ENCODE measurements at places on chromosomes 7 and 10.

DNA sequence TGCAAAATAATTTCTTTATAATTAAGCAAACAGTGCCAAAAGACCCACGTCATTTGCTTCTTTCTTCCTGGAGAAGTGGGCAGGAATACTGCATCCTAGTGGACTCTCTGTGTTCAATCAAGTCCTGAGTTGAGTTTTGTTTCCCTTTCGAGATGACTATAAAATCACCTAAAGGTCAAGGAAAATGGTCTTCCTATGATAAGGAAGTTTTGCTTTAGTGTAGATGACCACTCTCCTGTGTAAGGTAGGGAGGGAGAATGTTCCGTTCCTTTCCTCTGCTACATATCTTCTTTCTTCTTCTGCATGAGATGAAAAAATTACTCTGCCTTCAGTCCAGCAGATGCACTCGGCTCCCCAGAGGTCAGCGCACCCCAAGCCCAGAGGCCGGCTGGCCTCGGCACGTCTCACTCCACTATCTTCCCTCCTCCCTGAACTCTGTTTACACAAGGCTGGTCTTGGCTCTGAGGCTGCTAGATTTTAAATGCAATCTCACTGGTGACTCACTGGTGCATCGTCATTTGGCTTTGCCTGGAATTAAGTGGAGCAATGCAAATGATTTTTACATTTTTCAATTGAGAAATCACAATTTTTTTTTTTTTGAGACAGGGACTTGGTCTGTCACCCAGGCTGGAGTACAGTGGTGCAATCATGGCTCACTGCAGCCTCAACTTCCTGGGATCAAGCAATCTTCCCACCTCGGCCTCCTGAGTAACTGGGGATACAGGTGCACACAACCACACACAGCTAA lies 18.6 kb upstream of the VDAC2 start:
- no peak for DNase-seq

DNA sequence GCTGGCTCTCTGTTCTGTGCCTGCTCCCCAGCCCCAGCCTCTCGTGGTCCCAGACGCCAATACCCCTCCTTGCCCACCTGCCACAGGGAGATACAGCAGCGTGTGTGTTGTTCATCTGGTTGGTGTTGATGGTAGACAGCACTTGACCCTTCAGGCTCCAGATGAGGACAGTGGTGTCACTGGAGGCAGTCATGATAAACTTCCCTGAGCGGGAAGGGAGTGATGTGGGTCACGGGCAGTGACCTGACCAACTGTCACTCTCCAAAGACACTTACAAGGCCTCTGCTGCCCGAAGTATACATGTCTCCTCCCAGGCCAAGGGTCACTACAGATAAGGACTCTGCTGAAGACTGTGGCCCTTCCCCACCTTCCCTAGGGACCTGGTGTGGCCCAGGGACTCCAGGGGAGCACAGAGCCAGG lies 5.6 kb downstream of the TBL2 start:
- DNase-seq: no peak

DNA sequence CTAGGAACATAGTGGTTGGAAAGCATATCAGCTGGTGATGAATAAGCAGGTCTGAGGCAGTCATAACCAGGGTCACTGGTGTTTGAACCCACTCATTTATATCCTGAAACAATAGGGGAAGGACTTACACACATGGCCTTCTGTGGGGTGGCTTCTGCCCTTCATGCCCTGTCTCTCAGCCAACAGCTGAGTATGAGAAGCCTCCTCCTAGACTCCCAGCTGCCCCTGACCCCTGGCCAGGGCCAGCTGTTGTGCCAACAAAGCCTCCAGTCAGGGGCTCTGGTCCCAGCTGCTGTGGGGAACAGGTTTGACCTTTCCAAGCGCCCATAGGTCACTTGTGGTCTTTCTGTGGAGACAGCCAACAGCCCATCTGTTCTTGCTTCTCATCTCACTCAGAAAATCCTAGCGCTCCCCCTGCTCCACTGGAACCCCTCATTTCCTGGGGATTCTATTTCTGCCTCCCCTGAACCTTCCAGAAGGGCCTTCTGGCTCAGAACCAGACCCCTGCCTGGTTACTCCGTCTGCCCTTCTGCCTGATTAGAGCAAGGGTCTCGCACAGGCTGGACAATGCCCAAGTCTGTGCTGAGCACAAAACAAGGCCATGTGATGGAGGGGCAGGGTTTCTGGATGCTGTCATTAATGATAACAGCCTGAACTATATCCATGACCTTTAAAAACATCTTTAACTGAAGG lies 9.7 kb upstream of the PURB start:
- no peak for DNase-seq

- DNase-seq: no peak
Observed at GRCh38 chr7:978049-978346, 2.6 kb upstream of the COX19 start.

DNA sequence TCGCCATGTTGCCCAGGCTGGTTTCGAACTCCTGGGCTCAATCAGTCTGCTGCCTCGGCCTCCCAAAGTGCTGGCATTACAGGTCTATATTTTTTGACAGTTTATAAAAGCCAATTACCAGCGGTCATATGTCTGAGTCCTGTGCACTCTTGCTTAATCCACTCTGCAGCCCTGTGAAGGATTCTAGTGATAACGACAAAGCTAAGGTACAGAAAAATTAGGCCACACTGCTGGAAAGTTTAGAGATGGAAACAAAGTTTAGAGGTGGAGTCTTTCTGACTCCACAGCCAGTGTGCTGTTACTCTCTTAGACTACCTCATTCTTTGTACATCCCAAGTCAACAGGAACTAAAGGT lies 707 bp downstream of the PTER start:
- DNase-seq: no peak

All from activated CD4-positive, alpha-beta T cell treated with anti-CD3 and anti-CD28 coated beads for 4 hours (primary cell).